Umbilical cord (tissue), 2 donors: ENCODE measurements at places on chromosomes 7 and 10. TPM values are rescaled to one million over a fixed set of nuclear protein-coding genes. Genes with fewer than 3 reads are reported as not detected.

The SNX10 gene
- 3.6 TPM for total RNA-seq

The ARHGEF5 gene
- 5.3 TPM for total RNA-seq

The CEP55 gene
- 8.7 TPM for total RNA-seq

The EFCAB10 gene
- total RNA-seq = 0.48 TPM

The GPR15LG gene
- total RNA-seq = 5.1 TPM

The BTBD16 gene
- total RNA-seq = not detected

The C10orf105 gene
- total RNA-seq = 0.48 TPM

The PIK3AP1 gene
- total RNA-seq = 18.3 TPM

The LGI1 gene
- total RNA-seq = 9.4 TPM

The IL15RA gene
- not detected for total RNA-seq

DNA sequence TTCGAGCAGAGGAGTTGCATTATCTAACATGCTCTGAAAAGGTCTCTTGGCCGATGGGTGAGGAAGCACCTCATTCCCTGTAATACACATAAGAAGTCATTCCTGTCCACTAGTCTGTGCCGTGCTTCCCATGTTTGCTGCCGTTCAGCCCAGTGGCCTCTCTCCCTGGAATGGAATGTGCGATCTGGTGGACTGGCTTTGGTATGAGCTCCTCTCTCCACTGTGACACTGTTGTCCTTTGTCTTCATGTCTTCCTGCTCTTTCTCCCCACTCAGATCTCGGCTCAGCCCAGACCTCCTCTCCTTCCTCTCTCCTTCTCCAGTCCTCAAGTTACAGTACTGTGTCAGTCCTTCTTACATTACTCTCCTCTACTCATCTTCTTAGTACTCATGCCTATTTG lies 192.8 kb upstream of the KLF6 start:
- DNase-seq = no peak

DNA sequence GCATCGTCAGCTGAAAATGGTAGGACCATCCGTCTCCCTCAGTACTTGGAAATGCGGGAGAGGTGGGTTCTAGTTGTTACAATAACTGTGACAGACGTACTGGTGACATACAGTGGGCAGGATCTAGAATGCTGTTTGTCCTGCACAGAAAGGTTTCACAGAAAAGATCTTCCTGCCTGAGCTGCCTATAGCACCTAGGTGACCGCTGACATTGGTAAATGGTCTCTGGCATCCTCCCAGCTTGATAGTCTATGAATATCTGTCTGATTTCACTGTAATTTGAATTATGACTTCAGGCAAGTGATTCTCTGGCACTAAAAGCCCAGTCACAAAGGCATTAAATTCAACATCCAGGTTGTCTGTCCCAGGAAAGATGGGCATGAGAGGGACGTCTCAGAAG lies 38.2 kb upstream of the CCDC3 start:
- DNase-seq = no peak

DNA sequence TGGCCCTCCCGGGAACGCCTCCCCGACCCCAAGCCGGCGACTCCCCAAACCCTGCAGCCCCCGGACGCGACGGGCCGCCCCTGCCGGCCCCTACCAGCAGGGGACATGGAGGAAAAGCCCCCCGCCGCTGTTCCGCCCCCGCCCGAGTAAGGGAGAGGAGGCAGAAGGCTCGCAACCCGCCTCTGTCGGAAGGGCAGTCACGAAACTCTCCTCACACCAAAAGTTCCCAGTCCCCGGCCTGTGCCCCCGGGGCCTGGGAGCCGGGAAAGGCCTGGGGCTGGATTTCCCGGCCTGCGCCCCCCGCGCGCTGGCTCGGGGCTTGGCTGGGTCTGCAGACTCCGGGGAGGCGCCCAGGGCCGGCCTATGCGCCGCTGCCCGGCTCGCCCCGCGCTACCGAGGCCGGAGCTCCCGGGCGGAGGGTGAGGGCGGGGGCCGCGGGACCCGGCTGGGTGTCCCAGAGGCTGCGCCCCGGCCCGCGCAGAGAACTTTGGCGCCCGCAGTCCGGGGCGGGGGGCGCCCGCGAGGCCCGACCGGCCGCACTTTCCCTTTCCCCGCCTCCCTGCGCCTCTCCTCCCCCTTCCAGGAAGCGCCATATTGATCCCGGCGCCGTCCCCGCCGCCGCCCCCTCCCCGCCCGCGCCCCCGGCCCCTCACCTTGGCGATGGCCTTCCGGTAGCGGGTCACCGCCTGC lies 728 bp downstream of the PARD3 start:
- DNase-seq = peak; percentile 63

- DNase-seq = peak; percentile 9
These were observed 332.2 kb downstream of the EXOC4 start for GRCh38 chr7:133584956-133585668.

GRCh38 chr7:99557940-99558305 lies 519 bp upstream of the ZNF655 start:
- DNase-seq = no peak

DNA sequence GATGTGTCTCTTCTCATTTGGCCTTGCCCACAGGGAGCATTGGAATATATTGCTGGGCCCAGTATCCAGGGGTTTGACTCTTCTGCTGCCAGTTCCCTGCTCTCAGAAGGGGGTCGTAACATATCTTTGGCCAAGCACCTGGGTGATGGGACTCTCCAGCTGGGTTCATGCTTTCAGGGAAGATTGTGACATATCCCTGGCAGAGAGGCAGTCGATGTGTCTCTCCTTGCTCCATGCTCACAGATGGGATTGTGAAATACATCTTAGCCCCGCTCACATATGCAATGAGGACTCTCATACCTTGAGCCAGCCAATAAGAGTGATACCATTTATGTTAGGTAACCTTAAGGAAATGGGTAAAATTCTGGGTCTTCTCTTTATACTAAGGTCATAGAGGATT lies 39.2 kb upstream of the ZNF680 start:
- no peak for DNase-seq

DNA sequence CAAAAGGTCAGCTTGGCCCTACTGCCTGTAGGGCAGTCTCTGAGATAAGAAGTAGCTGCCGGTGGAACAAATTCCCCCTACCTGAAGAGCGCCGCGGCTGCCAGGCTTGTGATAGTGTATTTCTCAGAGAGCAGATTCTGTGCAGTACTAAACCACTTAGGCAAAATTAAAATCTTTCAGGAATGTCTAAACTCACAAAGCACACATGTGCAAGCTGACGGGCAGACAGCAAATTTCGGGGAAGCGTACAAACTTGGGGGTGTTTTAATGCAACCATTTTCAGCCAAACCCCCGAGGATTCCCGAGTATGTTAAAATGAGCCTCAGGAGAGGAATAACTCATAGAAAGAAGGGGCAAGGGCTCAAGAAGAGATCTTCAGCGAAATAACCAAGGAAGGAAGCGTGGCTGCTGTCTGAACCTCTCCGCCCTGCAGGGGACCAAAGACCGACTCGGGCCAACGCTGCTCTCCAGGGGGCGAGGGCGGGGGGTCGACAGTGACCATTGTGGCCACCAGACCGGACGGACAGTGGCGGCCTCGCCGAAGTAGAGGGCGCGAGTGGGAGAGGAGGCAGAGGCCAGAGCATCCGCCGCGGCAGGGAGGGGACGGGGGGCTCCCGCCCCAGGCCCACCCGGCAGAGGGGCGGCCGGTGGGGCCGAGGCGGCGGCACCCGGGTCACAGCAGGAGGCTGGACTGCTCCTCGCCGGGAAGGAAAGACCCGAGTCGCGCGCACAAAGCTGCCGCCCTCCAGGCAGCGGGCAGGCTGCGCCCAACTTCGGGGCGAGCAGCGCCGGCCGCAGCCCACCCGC lies 819 bp downstream of the HYCC1 start:
- DNase-seq = peak; percentile 36

GRCh38 chr7:44889086-44889781 lies 3.9 kb upstream of the PURB start:
- DNase-seq = no peak

GRCh38 chr7:52771177-52771576 lies 264.3 kb upstream of the POM121L12 start:
- DNase-seq = no peak

- DNase-seq = peak; percentile 20
These were observed 69.3 kb downstream of the MTERF1 start for GRCh38 chr7:91811236-91811635.

GRCh38 chr7:81051811-81052413 lies 133.1 kb upstream of the SEMA3C start:
- DNase-seq = no peak

GRCh38 chr7:71477441-71477840 lies 345.5 kb downstream of the GALNT17 start:
- no peak for DNase-seq

DNA sequence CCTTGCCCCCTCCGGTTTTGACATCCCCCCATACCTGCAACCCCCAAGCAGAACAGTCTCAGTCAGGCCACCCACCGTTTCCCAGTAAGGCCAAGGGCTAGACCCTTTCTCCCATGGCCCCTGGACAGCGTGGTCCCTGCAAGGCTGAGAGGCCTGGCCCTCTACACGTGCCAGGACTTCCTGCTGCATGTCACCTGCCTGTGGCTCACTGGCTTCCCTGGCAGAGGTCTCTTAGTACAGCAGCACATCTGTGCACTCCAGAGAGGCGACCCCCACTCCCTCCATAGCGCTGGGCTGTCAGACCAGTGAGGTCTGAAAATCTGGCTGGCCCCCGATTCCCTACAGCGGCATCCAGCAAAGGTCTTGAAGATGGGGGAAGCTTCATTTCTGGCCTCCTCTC lies 26.4 kb upstream of the JAKMIP3 start:
- no peak for DNase-seq

DNA sequence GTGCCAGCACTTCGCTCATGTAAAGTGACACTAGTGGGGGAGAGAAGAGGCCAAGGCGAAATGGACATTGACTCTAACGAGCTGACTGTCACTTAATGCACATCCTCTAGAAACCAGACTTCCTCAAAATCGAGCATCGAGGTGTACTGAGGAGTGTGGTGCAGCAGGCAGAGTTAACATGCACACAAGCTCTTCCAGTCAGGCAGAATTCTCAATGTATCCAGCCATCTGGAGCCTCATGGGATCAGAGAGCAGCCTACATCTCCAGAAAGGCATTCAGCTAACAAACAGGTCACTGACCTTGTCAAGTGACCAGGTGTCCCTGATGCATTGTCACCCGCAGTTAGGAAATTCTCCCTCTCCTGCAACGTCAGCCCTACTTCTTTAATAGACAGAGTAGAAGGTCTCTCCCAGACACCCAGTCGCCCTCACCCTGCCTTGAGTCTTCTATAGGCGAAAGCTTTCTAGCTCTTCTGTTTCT lies 259.8 kb upstream of the AOAH start:
- no peak for DNase-seq

GRCh38 chr10:89250865-89251408 lies 638 bp downstream of the LIPA start:
- DNase-seq = no peak

DNA sequence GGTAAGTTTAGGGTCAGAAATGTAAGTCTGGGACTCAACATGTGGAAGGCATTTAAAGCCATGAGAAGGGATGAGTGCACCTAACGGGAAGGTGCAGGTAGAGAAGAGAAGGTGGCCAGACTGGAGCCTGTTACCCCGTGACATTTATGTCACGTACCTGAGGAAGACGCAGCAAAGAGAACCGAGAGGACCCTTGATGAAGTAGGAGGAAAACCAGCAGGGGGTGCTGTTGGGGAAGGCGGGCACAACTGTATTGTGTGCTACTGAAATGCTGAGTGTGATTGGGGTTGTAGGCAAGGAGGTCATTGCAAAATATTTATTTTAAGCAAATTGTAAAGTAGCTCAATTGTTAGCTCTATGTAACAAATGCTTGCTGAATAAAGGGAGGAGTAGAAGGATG lies 338.2 kb upstream of the PRKCQ start:
- DNase-seq = no peak

DNA sequence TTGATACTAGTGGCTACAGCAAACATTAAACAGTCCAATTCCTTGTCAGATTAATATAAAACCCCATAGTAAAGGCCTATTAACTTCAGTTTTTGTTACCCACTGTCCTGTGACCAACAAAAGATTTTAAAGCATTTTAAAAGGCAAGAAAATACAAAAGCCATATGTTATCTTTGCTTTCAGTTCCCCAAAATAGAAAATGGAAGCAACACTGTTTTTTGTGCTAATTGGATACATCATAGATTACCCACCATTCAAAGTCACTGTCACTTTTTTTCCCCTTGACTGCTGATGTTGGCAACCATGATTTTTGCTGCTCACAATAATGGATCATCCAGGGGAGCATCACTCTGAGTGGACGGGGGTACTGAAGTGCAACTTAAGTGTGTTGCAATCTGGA lies 52.4 kb upstream of the TMEM140 start:
- DNase-seq = no peak

- no peak for DNase-seq
These were observed 58.9 kb downstream of the FAM53B start for GRCh38 chr10:124685261-124685660.

DNA sequence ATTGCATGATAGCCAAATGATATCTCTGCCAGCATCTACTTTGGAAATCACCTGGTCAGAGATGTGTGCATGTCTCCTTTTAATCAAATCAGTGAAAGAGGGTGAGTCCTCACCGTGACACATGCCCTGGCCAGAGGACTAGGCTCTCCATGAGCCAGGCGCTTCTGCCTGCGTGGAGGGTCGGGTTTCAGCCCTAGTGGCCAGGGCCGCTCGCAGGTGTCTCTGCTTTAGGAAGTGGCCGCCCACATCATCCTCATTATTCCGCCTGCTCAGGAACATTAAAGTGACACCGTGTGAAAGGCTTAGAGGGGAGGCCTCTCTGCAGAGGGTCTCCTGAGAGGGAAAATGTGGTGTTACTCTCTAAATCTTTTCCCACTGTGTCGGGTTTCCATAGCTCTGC lies 173.6 kb upstream of the PRKCQ start:
- DNase-seq = no peak

DNA sequence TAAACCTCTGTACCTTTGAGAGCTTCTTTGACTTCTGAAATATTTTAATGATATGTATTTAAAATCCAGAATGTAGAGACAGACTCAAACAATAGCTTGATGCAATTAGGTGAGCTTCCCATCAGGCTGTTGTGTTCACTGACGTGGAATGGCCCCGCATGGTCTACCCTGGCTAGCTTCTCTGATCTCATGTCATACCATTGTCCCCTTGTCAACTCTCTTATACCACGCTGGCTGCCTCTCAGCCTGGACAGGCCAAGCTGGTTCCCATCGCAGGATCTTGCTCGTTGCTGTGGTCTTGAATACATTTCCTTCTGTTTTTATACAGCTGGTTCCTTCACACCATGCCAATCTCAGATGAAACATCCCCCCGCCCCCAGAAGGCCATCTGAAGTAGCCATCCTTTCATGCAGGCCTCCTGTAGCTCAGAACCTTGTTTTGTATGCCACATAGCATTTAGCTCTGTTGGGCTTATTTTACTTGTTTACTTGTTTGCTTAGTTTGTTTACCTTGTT lies 84.2 kb downstream of the FANK1 start:
- no peak for DNase-seq

- no peak for DNase-seq
These were observed 67.6 kb downstream of the ITGA8 start for GRCh38 chr10:15652117-15652516.
